ENCODE measurements at places on chromosomes 3 and 15.

- DNase-seq, result peak; percentile 68
Observed at GRCh38 chr3:184040010-184040409, 8.5 kb downstream of the HTR3D start.

- DNase-seq, result peak; percentile 78
Observed at GRCh38 chr15:69225355-69226022, 65.1 kb downstream of the GLCE start.

- DNase-seq, result no peak
Observed at GRCh38 chr15:77673866-77674265, 41.2 kb upstream of the LINGO1 start.

- DNase-seq, result peak; percentile 73
Observed at GRCh38 chr15:23642413-23643044, 5.1 kb downstream of the MAGEL2 start.

DNA sequence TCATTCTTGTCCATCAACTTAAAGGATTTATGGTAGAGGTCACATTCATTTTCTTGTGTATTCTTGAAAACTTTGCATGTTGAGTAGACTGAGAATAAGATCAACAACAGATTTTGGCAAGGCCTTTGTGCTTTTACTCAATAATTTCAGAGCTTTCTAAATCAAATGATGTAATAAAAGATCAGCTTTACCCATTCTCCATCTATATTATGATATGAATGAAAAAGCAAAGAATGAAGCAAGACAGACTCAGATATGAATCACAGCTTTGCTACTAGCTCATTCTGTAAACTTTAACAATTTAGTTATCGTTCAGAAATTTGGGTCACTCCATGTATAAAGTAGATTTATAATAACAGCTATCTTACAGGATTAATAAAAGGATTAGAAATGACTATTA lies 275.8 kb upstream of the ARL6 start:
- no peak for DNase-seq

DNA sequence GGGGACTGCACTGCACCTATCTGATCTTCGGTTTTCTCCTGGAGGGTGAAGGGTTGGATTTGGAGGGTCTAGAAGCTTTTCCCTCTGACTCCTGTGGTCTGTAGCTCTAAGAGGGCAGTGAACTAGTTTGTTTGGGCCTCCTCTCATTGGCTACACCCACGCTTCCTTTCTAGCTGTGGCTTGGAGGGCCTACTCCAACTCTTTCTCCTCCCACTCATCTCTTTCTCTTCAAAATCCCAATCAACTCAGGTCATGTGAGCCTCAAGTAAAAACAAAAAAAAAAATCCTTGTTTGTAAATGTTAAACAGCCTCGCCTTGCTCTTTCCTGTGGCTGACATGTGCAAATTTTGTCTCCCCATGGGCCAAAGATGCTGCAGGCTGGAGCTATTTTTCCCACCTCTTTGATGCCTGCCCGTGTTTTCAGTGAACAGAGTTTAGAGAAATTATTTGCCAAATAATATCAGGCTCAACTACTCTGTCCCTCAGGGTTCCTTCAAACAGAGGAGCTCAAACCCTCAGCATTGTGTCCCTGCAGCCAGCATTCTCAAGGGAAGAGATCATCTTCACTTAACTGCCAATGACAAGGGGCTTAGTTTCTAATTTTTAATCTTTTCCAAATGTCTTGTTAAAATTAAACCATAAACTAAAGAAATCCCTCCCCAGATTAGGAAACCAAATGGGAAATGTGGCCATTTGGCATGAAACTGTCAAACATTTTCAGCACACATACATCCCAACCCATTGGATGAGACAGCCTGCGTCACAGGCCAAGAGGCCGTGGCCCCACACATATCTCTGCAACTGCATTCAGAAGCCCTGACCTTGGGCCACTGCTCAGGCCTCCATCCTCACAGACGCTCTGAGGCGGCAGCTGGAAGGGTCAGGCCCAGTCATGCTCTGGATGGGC lies 114.8 kb upstream of the THBS1 start:
- no peak for DNase-seq

DNA sequence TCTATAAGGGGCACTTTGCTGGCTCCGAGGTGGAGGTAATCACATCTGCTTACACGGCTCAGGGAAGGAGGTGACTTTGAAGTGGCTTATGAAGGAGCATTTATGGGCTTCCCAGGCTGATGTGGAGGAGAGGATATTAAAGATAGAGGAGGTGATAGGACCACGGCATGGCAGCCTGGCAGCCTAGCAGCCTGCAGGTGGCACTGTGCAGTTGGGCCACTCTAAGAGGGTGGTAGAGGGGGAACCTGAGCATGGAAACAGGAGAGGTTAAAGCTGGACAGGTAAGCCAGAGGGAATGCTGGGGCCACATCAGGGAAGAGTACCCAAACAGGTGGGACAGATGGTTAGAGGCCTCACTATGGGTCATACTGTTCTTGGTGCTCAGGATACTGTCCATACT lies 375.0 kb downstream of the WDR72 start:
- DNase-seq, result peak; percentile 15

- no peak for DNase-seq
Observed at GRCh38 chr3:21944251-21944650, 193.2 kb upstream of the ZNF385D start.

GRCh38 chr15:65115542-65115941 lies 542 bp upstream of the UBAP1L start:
- no peak for DNase-seq

DNA sequence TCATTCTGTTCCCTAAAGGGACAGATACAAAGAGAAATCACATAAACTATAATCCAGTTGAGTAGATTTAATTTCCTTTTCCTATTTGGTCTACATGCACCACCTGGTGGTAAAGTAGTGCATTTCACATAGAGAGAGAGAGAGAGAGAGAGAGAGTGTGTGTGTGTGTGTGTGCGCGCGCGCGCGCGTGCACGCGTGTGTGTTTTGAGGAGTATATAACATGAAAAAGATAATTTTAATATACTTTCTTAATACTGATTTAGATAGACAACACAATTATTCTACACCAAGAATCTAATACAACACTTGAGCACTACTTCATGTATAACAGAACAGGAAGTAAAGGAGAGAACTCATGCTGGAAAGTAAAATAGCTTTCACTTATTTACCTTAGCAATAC lies 1.1 kb upstream of the FGF7 start:
- peak; percentile 59 for DNase-seq

DNA sequence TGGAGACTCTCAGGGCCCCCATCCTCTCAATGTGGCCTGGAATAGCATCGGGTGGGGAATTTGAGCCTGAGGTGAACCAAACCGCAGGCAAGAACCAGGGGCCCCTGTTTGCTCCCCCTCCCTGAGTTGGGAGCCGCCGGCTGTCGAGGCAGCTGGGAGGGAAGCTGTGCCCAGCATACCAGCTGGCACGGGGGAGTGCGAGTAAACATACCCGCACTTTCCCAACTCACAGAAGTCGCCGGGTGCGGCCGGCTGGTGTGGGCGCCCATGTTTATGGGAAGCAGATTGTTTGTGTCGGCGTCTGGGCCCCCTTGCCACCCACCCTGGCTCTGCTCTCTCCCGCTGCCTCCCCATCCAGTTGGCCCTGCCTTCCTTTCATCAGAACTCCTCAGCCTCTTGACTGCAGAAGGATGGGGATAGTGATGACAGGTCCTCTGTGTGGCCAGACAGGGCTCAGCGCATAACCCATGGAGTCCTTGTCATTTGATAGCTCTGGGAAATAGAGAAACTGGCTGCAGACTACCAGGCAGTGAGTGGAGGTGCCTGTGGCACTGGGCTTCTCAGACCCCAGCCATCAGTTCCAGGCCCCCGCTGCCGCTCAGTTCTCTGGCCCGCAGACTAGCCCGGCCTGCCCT lies 60.4 kb downstream of the CACNA2D2 start:
- DNase-seq, result no peak

- no peak for DNase-seq
Observed at GRCh38 chr3:29026959-29027358, 253.9 kb upstream of the RBMS3 start.

DNA sequence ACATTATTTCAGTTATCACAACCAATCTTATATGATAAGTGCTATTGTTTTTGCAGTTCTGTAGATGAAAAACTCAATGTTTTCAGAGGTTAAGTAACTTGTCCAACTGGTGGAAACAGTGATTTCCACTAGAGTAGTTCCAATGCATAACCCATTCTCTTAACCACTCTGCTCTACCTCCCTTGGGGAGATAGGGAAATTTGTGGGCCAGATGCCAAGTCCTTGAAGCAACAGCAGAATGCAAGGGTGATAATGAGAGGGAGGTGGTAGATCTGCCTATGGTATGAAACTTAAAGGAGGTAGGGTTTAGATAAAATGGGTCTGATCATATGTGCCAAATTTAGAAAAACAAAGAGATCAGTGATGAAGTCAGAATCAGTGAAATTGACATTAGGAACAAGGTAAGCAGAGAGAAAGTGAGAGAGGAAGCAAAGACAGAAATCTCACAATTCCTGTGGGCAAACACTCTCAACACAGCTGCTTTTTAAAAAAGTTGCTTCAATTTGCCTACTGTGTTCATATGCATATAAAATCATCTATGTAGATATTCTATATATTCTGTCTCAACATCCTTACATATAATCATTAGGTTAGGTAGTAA lies 50.5 kb upstream of the UBP1 start:
- peak; percentile 89 for DNase-seq

- DNase-seq, result no peak
Observed at GRCh38 chr3:184546252-184546651, 15.3 kb upstream of the EPHB3 start.

DNA sequence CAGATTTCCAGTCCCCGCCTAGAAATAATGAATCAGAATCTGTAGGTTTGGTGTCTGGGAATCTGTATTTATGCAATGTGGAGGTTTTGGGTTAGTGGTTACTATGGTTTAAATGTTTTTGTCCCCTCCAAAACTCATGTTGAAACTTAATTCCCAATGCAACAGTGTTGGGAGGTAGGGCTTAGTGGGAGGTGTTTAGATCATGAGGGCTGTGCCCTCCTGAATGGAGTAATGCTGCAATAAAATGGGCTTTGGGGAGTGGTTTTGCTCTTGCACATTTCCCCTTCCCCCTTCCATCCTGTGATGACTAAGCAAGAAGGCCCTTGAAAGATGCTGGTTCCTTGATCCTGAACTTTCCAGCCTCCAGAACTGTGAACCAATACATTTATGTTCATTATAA lies 9.2 kb upstream of the RFC4 start:
- DNase-seq, result peak; percentile 37

DNA sequence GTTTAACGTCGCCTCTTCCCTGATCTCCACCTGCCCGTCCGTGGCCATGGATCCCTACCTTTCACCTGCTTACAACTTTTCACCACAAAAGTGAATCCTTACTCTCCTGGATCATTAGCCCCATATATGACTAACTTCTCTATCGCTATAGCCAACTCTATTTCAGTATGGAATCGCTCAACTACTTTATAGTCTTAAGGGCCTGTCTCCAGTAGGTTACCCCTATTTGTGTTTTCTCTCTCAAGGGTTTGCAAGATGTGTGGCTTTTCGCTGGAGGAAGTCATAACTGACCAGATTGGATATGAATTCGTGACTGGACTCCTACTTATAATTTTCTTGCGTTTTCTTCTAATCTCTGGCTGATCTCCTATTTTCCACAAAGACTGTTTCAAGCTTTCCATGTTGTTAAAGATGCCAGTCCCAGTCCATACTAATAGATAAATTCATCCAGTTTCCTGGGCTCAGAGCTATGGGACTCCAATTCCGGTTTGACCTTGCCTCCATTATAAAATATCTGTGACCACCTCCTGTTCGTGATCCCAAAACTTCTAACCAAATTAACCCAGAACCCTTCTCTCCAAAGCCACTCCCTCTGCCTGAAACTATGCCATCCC lies 1.3 kb upstream of the STAG1 start:
- DNase-seq, result peak; percentile 53

DNA sequence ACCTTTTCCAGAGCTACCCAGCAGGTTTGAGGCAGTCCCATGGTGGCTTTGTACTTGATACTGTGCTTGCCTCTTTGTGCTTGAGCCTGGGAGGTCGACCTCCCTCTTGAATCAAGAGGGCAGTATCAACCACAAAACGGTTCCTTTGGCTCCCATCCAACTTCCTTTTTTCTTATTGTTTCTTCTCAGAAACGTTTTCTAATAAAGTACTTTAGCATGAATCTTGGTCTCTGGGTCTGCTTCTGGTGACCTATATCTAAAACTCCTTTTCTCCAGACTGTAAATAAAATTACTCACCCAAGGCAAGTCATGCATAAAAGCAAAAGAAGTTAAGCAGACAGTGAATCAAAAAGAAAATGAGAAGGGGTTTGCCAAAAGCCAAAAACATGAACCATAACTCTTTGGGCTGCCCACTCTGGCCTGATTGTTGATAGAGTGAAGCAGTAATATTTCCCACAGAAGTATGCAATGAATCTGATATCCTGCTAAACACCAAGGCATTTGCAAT lies 112.2 kb upstream of the SLC4A7 start:
- peak; percentile 77 for DNase-seq

GRCh38 chr3:120763601-120764000 lies 21.1 kb downstream of the GTF2E1 start:
- DNase-seq, result no peak

DNA sequence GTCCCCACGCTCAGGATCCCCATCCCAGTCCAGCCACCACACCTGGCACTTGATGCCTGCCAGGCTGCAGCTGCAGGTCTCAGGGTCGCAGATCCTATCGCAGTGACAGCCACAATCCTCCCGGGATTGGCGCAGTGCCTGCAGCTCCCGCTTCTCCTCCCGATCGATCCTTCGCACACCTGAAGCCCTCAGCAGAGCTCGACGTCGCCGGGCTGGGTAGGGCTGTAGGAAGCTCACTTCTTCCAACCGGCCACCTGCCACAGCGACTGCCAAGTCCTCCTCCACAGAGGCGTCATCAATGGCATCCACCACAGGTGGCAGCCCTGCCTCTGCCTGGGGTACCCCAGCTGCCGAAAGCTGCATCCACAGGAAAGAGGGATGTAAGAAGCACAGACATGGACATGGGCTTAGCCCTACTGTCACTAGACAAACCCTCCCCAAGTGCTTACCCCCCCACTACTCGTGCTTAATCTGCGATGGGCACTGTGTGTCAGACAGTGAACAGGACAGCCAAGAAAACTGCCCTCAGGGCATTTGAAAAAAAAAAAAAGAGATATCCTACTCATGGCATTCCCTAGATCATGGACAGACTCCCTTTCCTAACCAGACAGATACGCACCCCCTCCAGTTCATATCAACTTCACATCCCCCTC lies 9.2 kb downstream of the CSRNP1 start:
- no peak for DNase-seq

- DNase-seq, result no peak
Observed at GRCh38 chr3:146899171-146899570, 294.0 kb upstream of the PLSCR5 start.
